ENCODE measurements at places on chromosomes 6 and 20.
A peak's percentile ranks its signal among the peaks of the same experiment; 100 is the strongest.

GRCh38 chr6:68978411-68978810, 343.3 kb downstream of the ADGRB3 start:
- no peak for DNase-seq

DNA sequence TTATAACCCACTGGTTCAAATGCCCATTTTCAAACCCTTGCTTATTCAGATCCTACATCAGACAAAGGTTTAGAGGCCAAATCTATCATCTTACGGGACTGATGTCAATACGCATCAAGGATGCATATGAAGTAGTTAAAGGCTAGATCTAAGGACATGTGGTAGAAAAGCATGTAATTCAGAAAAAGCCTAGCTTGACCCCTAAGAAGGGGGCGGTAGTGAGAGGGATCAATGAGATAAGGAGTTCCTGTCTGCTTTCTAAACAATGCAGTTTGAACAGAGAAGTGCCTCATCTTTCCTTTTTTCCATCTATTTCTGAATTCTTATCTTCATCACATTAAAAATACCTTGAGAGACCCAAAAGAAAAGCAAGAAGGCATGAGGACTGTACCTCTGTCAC, 237.7 kb downstream of the ARHGAP18 start:
- DNase-seq = no peak

GRCh38 chr20:38180781-38181180, 15.7 kb upstream of the TGM2 start:
- DNase-seq = no peak

DNA sequence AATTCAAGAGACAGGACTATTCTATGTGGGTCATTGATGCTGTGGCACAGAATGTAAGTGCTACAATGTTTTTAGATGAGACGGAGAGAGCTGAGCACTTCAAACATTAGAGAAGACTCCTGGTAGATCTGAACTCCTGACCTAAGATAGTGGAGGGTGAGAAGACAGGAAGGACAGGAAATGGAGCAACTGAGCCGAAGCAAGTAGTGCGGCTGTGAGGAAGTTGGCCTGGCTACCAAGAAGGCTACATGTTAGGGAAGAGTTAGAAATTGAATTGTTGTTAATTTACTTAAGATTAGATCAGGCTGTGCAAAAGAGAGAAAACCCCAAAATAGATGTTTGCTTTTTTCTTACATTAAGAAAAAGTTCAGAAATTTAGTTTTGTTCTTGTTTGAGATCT, 14.4 kb upstream of the MLIP start:
- DNase-seq = no peak

DNA sequence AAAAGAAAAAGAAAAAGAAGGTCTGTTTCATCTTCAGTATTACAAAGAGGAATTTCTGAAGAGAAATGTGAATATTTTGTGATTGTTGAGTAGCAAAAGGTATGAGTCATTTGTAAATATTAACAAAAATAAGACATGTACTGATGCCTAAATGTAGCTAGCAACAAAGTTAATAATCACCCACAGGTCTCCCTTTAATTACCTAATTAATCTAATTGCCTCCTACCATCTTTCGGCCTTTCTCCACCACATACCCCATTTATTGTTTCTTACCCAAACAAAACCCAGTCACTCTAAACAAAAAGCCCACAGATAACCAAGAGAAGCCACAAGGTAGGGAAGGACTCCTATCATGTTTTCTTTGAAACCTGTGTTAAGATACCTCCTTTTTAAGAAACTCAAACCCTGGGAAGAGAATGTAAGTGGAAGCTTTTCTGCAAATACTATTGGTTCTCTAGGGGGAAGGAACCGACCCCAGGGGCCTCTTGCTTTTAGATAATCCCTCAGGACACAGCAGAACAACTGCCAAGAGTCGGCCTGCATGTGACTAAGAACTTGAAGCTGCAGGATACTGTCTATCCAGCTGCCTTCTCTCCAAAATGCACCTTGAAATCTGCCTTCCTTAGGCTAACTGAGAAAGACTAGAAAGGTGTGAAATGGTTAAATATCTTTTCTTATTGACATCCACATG, 16.1 kb upstream of the STK38 start:
- no peak for DNase-seq

DNA sequence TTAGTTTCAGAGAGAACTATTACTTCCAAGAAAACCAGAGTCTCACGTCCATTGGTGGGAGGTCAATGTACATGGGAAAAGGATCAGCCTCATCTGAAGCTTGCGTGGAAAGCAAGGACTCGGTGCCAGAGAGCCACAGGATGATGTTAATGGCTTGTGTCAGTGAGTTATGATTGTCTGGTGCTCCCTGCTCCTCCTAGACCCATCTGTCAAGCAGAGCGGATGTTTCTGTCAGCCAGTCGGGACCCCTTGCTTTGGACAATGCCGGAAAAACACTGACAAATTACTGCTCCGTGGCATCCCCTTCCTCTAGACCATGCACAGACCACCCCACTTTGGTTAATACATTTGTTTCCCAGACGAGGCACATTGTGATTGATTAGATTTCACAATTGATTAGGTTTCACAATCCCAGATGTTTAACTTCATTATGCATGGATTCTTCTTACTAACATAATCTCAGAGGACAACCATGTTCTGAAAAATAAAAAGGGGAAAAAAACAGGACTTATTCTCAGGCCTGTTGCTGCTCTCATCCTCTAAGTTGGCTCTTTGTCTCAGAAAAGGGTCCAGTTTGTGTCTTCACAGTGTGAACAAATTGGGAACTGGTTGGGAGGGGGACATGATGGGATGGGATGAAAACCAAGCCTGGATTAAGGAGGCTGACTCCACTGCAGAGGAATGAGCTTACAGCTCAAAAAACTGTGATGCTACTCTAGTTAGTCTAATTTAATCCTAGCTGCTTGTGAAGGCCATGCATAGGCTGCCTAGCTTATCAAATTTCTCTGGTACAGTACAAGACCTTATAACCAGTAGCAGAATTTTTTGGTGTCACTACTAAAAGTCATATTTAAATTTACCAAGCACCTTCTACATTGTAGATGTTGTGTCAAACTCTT, 51.9 kb downstream of the UNC5CL start:
- peak; percentile 26 for DNase-seq

DNA sequence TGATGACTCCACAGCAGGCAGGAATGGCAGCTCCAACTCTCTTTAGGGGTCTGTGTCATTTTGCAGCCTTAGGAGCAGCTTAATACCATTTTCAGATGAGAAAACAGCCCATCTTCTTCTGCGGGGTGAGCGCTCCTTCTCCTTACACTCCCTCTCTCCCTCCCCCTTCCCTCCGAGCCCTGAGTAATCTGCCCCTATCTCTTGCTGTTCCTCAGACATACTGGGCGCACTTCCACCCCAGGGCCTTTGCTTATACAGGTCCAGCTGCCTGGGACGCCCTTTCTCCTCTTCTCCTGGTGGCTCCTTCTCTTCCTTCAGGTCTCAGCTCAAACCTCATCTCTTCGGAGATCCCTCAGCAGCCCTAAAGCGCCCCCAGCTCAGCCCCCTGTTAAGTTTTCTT, 54.8 kb downstream of the SNAI1 start:
- DNase-seq = no peak

DNA sequence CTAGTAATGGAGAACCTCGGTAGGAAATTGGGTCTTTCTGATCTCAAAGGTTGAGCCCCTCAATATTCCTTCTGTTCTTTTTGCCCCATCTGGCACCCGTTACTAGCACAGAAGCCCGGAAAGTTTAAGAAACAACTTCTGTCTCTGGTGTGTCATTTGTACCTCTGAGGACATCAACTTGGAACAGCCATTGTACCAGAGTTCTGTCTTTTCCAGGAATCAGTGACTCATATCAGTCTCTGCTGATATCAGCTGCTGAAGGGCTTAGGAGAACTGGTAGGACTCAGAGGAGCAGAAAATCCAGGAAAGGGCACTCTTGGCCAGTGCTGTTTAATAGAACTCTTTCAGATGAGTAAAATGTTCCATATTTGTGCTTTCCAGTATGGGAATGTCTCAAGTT, 78.3 kb upstream of the CHD6 start:
- no peak for DNase-seq

DNA sequence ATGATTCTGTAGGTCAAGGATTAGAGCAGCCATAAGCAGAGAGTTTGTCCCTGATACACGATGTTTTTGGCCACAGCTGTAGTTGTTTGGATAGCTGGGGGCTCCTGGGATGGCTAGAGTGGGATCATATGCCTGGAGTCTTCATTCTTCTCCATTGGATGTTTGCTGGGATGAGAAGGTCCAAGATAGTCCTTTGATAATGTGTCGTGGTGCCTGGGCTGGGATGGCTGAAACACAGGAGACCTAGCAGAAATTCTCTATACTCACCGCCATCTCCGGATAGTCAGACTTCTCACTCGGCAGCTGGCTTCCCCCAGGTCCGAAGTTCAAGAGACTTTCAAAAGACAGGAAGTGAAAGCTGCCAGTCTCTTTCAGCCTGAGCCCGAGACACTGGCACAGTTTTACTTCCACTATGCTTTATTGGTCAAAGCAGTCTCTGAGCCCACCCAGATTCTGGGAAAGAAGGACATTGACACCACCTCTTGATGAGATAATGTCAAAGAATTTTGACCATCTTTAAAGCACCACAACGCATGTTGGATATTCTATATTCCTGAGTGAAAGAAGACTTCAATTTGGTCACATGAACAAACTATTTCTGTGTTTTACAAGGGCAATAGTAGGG, 16.0 kb downstream of the MARCKS start:
- DNase-seq = no peak

DNA sequence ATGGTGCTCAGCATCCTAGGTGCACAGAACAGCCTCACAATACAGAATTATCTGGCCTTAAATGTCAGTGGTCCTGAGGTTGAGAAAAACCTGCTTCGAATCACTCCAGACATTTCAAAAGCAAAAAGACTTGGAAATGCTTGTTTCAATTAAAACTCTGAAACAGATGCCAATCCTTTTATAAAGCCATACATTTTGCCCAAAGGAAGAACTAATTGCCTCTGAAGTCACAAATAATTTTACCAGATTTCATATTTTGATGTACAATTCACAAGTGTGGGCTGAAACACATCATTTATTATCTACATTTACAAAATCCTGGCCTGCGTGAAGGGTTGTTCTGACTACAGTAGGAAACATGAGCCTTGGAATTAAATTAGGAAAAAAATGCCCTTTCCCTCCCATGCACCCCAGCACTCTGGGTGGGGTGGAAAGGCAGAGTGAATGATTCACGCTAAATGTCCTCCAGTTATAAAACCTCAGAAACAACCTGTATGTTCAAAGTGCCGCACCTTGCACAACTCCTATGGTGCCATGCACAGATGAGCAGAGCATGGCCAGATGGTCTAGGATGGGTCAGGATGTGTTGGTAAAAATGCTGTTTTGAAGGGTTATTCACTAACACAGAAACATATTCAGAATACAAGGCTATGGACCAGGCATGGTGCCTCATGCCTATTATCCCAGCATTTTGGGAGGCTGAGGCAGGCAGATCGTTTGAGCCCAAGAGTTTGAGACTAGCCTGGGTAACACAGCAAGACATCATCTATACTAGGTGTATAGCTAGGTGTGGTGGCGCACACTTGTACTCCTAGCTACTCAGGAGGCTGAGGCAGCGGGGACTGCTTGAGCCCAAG, 87.0 kb downstream of the ZMYND8 start:
- no peak for DNase-seq

DNA sequence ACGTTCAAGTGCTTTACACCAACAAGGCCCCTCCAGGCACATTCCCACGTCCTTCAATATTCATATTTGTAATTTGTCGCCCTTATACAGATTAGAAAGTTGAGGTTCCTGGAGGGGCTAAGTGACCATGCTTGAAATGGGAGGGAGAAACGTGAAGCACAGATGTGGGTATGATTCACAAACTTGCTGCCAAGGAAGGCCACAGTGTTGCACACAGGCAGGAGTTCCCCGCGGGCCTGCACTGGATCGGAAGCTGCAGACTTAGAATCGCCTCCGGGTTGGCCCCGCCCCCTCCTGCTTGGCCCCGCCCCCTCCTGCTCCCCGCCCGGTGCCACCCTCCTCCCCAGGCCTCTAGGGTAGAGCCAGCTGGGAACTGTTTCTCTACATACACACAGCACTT, 58.2 kb upstream of the QKI start:
- DNase-seq = peak; percentile 35

GRCh38 chr6:90088009-90088408, 193.7 kb downstream of the GJA10 start:
- no peak for DNase-seq

GRCh38 chr6:1499777-1500176, 109.9 kb upstream of the FOXC1 start:
- no peak for DNase-seq

- no peak for DNase-seq
Measured at GRCh38 chr20:51884561-51884960, 82.2 kb upstream of the SALL4 start.

DNA sequence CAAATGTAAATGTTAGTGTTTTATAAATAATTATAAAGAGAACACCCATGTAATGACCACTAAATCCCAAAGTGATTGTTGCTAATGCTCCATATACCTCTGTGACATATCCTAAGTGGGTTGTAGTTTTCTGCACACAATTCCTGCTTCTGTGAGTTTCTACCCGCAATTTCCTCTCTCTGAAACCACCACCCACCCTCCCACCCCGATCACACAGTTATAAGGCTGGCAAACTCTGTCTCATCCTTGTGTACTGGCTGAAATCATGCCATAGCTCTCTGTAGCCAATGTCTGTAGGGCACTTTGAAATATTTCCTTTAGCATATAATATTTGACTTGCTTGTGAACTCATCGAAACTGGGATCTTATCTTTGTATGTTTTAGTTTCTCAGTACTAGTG, 236.6 kb downstream of the PLCB1 start:
- DNase-seq = no peak

GRCh38 chr20:25399037-25399430, 8.4 kb upstream of the ABHD12 start:
- no peak for DNase-seq

GRCh38 chr20:41095110-41095969, 42.0 kb upstream of the PLCG1 start:
- DNase-seq = peak; percentile 49

- DNase-seq = no peak
Measured at GRCh38 chr6:24847402-24847801, 48.7 kb upstream of the ARMH2 start.

- DNase-seq = peak; percentile 69
Measured at GRCh38 chr6:34391786-34392496, 528 bp downstream of the NUDT3 start.

GRCh38 chr6:13924949-13925881, at the start of gene RNF182:
TSS of gene RNF182 (plus strand) at chr6:13924952. CDS start at chr6:13977120, 52,168 bp downstream.
- DNase-seq = no peak

DNA sequence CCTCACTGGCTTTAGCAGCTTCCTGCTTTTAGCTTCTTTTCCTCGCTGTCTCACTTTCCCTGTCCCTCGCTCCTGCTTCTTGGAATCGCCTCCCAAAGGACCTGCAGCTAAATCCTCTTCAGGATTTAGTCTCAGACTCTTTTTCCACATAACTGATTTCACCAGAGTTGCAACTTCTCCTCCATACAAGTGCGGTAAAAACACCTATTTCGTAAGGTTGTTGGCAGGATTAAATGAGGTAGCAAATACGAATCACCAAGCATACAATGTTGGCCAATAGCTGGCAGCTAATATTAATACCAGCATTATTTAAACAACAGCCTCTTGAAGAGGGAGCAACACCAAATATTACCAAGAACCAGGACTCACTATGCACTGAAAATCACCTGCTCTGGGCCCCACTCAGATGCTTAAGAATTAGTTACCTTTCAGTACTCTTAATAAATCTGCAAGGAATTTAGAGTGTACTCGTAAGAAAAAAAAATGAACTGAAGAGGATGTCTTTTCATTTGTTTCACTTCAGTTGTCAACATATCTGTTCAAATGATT, 123.0 kb downstream of the DTNBP1 start:
- no peak for DNase-seq

GRCh38 chr20:55186228-55186627, 710.8 kb downstream of the DOK5 start:
- no peak for DNase-seq

Measured in nephron progenitor cell (in vitro differentiated cells).